ENCODE measurements at places on chromosomes 4 and X.

GRCh38 chr4:1855333-1856070 is 454 bp downstream of the LETM1 start:
- peak; percentile 48 for DNase-seq

GRCh38 chr4:120071192-120071795 is 4.6 kb upstream of the MAD2L1 start:
- peak; percentile 55 for DNase-seq

- DNase-seq: no peak
Observed at GRCh38 chr4:132245319-132245718, 903.8 kb upstream of the PCDH10 start.

DNA sequence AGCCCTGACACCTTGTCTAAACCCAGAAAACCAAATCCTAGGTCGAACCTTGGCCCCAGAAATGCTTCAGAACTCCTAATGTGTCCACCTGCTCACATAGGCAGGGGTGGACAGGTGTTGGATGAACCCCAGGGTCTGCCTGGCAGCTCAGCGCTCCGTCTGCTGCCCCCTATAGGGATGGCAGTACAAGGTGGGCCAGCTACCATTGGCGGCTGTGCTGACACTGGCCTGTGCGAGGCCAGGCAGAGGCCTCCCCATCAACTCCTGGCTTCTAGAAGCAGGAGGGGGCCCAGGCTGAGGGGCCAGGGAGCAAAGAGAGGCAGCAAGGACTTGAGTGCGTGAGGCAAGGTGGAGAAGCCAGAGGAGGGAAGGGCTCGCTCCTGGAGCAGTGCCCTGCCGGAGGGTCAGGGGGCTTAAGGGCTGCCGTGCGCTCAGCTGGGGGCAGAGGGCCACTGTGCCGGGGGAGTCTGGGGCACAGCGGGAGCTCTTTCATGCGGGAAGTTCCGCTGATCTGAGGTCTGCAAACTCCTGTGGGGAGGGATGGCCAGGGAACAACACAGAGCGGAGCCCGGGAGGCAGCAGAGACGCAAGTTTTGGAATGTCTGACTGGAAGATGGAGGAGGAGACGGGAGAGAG is 20.6 kb downstream of the CCNQ start:
- no peak for DNase-seq

GRCh38 chrX:20529301-20529700 is 262.6 kb upstream of the RPS6KA3 start:
- DNase-seq: no peak

DNA sequence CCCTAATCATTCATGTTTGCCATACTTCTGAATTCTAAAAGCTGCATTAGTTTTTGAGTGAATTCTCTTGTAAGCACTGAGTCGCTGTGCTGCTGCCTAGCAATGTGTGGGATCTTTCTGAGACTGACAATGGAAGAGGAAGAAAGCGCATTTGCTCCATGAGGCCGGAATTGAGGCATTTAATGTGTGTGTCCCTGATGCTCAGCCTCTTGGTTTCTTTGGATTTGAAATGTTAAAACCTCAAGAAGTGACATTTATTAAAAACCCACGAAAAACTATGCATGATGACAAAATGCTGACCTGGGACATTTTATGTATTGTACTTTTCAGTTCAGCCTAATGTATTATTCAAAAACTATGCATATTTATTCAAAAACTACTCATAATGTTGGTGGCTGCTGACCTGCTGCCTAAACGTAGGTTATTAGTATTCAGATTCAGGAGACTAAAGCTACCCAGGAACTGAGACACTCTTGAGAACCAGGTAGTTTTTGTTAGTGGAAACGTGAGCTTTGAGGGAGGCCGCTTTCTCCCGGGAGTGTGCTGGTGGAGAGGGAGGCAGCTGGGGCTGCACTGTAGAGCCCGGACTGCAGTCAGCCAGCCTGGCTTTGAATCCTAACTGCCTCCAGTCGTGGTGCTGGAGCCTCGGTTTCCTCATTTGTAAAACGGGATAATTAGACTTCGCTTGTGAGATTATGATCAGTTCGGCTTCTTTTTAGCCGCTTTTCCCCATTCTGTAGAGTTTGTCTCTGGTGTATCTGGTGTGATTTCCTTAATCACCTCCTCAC is 11.3 kb downstream of the RGS12 start:
- DNase-seq: peak; percentile 79

DNA sequence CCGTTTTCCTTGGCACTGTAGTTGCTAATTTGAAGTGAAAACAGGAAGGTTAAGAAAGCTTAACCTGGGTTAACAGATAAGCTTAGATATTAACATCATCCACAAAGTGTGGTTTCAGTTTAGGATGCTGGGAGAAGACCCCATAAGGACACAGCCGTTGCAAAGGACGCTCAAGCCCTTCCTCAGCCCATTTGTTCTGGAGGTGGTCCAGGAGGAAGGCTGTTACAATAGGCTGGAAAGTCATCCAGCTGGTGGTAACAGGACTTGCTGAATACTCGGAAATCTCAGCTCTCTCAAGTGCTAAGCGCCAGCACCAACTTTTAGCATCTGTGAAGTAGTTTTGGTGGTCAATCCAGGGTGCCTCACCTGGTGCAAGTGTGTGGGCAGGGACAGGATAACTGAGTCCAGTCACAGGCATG is 14.2 kb downstream of the CHST7 start:
- no peak for DNase-seq

DNA sequence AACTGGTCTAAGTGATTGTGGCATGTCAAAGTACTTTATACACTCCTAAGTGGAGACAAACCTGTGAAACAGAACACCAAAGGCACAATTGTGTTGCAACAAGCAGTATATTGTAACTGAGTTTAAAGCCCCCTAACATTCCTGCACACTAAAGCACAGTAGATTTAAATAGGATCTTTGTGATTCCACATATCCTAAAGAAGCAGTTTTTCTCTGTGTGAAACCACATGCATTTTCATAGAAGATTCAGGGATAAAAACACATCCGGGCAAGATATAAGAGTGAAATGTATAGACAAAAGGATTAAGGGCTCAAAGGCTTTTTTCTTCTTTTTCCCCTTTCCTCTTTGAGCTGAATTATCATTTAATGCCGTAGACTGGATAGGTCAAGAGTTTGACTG is 82.2 kb downstream of the ANK2 start:
- DNase-seq: no peak

DNA sequence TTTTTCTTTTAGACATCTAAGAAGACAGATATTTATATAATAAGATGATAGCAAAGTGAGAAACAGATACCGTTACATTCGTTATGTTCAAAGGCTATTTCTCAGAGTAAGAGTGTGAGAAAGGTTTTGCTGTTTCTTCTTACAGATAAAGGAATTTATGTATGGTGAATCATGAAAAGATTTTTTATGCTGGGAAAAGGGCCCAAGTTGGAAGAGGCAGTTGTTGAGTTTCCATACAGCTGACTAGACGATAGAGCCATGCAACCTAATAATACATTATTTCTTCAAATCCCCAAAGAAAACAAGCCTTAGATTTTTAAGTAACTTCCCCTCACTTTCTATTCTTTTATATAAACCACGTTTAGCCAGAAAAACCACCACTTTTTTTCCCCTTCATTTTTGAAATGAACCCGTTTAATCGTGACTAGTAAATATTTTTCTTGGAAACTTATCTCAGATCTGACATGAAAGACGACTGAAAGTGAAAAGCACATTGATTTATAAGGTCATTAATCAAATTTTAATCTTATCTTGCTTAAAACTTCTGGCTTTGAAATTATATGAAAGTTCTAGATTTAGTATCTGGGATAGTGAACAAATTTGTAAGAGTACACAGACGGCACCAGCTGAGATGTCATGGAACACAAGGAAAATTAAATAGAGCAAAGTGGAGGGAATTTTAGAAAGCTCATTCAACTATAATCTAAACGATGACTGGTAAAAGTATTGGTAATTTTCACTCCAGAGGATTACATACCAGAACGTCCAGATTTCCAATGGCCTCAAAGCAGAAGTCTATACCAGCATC is 10.9 kb downstream of the ADH6 start:
- no peak for DNase-seq

DNA sequence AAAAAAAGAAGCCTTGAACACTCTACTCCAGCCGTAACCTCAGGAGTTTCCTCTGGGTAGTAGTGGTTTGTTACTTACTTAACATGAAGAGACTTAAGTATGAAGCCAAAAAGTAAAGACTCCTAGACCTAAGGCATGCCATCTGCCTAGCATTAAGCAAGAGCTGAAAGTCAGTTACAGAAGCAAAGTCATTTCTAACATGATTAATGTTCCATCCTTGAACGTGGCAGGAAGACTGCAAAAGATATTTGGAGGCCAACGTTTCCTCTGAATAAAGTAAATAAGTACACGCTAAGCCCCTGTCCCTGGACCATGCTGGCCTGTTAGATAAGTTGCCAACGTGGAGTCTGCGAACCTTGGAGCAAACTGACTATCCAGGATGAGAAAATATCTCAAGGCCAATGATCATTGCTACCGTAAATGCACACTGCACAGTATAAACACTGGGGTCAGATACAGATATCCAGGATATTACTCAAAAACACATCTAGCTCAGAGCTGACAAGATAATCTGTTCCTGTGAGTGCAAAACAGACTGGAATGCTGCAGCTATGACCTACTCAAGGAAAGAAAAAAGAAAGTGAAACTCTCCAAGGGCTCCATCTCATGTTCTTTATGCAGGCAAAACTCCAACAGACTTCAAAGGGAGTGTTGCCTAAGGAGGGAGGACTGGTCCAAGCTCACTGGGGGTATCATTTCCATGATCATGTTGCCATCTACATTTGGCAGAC is 255.8 kb downstream of the COL25A1 start:
- no peak for DNase-seq

DNA sequence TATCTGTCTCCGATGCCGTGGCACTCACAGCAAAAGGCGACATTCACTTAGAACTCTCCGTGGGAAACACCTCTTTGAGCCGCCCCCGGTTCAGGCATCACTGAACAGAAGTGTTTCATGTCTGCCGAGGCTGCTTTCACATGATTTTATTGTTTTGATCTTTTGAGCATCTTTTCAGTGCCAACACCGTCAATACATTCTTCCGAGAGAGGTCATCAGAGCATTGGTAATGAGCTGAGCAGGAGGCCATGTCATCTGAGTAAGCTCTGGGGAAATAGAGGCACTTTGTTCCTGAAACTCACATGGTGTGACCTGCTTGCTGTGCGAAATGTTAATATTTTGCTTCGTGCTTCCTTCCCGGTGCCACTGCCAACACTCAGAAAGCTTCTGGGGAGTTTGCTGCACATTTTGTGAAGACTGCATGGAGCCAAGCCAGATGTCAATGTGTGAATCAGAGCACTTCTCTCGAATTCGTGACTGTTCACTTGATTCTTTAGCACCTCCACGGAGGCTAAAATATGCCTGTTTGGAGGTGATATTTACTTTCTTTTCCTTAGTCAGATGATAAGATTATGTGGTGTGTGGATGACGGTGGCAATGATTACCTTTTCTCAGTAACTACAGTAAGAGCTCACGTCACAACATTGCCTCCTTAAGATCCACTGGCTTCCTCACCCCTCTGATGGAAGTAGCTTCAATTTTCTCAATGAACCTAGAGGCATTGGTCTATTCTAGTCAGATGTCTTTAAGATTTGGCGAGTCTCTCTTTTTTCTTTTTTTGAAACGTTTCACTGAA is 222.3 kb upstream of the HS3ST1 start:
- DNase-seq: no peak

DNA sequence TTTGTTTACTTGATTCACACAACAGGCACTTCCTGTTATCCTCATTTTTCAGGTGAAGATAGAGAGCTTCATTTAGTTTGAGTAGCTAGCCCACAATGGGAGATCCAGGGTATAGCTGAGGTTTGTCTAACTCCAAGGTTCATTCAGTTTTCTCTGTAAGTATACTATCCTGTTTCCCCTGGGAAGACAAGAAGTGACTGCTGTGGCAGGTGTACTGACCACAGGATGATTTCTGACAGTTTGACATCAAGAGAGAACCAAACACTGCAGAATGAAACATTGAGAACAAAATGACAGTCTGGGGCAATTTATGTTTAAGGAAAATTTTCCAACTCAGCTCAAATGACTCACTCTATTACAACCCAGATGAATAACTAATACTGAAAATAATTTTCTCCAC is 958.0 kb downstream of the STPG2 start:
- DNase-seq: no peak

DNA sequence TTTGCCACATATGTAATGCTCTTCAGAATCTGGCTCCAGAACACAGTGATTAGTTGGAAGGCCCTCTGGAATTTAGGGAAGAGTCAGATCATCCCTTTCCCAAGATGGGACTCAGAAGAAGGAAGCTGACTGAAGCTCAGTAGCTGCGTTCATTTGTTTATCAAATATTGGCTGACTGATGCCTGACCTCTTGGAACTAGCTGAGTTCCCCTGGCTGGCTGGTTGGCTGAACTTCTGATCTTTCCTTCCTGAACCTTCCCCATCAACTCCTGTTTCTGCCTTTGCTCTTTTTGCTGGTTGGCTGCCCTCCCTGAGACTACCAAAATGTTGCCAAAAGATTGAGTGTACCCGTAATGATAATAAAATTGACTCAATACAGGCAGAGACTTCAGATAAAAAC is 866.5 kb upstream of the INTU start:
- no peak for DNase-seq

DNA sequence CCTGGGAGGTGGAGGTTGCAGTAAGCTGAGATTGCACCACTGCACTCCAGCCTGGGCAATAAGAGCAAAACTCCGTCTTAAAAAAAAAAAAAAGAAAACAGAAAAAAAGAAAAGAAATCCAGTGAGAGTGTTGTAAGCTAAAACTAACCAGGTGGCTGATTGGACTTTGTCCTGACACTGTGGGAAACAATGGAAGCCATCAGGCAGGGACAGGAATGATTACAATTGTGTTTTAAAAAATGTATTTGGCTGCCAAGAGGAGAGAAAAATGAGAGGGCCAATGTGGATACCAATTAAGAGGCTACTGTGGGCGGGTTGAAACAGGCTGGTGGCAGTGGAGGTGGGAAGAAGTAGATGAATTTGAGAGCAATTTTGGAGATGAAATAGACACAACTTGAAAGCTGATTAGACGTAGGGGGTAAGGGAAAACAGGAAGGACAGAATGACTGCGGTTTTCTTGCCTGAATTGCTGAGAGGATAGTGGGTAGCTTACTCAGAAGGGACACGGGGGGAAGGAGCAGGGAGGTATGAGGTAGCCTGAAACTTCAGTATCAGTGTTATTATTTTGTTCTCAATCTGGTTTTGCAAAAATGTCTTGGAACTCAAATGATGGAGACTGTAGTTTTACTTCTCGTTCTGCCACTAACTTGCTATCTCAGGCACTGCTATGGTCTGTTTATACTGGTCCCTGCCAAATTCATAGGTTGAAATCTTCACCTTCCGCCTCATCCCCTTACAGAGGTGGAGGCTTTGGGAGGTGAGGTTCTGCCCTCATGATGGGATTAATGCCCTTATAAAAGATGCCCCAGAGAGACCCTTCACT is 45.6 kb upstream of the CHRNA9 start:
- no peak for DNase-seq

- DNase-seq: no peak
Observed at GRCh38 chrX:39848243-39848642, 249.5 kb downstream of the BCOR start.

GRCh38 chr4:122300776-122301175 is 78.0 kb upstream of the ADAD1 start:
- DNase-seq: no peak

- no peak for DNase-seq
Observed at GRCh38 chr4:153297116-153297515, 47.4 kb upstream of the MND1 start.

- DNase-seq: no peak
Observed at GRCh38 chrX:70013466-70014381, 36.0 kb downstream of the AWAT2 start.

All from NCI-H1417 (cell line).